ENCODE measurements at places on chromosomes 12 and 14.

DNA sequence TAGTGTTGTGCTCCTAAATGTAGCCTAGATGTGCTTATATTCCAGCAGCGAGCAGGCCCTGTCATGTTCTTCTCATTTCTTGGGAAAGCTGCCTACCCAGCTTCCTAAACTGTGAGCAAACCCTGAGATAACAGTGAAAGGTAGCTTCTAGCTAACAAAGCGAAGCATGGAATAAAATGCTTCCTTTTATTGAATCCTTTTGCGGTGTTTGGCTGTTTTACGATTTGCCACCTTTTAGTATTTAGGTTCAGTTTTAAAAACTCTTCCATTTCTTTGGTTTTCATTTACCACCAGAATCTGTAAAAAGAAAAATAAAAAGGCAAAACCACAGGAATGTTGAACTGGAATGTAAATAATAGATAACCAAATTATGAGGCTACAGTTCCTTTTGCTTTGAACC is 5.0 kb upstream of the PKP2 start:
- DNase-seq: no peak

- DNase-seq: no peak
Measured at GRCh38 chr12:101850199-101850598, 19.4 kb upstream of the GNPTAB start.

DNA sequence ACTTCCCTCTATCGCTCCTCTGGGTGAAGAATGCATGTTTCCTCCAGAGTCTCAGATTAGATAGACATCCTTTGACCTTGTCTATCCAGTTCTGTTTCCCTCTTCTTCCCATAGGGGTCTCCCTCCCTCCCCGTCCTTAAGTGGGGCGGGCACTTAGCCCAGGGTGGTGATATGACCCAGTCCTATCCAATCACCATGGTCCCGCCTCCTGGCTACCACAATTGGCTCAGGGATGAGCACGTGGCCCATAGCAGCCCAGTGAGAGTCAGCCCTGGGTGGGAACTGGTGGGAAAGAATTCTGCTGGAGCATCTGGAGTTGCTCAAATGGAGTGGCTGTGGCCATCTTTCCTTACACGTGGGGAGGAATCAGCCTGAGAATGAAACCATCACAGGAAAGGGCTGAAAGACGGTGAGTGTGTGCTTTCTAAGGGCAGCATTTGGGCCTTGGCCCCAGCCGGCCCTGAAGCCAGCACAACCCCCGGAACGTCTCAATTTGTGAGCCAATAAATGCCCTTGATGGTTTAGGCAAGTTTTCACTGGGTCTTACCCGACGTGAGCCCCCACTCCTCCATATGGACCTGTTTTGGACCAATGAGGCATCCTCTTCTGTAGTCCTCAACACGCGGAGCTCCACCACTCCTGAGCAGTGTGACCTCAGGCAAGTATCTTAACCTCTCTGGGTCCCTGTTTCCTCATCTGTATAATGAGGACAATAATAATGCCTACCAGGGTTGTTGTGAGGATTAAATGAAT is 14.4 kb upstream of the MLXIP start:
- no peak for DNase-seq

DNA sequence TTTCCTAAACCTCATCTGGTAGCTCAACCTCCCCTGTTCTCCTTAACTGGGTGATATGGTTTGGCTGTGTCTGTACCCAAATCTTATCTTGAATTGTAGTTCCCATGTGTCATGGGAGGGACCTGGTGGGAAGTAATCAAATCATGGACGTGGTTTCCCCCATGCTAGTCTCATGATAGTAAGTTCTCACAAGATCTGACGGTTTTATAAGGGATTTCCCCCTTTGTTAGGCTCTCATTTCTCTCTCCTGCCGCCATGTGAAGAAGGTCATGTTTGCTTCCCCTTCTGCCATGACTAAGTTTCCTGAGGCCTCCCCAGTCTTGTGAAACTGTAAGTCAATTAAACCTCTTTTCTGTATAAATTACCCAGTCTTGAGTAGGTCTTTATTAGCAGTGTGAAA is 19.5 kb downstream of the COX16 start:
- DNase-seq: no peak

DNA sequence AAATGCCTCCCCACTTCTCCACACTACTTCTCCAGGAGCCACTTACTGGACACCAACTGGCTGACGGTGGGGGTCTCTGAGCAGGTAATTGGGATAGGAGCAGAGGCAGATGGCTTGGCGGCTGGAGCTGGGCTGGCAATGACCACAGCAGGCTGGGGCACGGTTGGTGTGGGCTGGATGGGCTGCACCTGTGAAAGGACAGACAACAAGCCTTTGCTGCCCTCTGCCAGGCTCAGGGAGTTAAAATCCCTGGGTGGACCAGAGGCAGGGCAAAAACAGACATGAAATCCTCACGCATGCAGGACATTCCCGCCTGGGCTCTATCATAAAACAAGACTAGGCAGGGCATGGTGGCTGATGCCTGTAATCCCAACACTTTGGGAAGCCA is 19.3 kb upstream of the TFCP2 start:
- no peak for DNase-seq

GRCh38 chr12:19130224-19131024 is 891 bp downstream of the PLEKHA5 start:
- DNase-seq: no peak

DNA sequence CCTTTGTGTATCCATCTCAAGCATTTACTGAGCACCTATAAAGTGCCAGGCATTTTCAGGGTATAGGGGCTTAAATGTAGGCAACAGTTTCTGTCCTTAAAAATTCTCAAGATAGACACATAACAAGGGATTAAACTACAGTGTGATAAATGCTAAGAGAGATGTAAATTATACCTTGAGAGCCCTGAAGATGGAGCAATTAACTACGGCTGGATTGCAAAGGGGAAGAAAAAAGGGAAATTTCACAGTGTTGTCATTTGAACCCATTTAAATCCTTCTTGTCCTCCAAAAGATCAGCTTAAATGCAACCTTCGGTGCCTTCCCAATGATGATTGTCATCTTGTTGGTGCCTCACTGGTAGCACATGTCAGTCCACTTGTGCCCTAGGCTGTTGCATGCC is 11.5 kb upstream of the IL26 start:
- no peak for DNase-seq

DNA sequence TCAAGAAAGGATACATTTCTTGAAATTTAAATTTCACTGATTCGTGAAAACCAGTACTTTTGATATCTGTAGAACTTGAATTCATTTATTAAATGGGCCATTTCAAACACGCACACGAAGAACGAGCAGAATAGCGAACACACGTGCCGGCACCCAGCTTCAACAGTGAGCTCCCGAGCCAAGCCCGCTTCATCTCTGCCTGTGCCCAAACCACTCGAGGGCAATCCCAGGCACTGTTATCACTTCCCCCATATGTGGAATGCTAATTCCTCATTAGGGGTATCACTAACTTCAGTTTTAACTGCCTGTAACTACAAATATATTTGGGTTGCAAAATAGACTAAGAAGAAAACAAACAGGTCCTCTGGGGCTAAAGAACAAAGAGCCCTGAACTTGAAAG is 48.0 kb downstream of the AMN start:
- no peak for DNase-seq

- no peak for DNase-seq
Measured at GRCh38 chr14:105430565-105430964, 10.9 kb downstream of the MTA1 start.

DNA sequence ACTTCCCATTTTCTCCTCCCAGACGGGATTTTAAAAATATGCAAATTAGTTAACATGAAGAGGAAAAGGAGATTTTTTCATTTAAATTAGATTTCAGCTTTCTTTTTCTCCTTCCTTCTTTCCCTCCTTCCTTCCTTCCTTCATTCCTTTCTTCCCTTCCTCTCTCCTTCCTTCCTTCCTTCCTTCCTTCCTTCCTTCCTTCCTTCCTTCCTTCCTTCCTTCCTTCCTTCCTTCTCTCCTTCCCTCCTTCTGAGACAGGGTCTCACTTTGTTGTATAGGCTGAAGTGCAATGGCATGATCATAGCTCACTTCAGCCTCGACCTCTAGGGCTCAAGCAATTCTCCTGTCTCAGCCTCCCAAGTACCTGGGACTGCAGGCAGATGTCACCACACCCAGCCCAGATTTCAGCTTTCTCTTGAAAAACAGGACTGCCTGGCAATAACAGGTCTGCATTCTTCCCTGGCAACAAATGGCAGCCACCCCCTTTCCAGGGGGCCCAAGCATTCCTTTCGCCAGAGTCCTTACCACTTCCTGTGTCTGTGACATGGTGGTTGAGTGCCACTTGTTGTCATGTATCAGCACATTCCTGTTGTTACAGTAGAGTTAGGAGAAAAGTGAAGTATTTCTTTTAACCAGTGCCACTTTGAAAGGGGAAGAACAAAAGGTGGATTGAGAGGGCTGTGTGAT is 119.1 kb downstream of the PTPN11 start:
- DNase-seq: no peak

GRCh38 chr12:122545855-122546254 is 18.8 kb downstream of the KNTC1 start:
- DNase-seq: no peak

DNA sequence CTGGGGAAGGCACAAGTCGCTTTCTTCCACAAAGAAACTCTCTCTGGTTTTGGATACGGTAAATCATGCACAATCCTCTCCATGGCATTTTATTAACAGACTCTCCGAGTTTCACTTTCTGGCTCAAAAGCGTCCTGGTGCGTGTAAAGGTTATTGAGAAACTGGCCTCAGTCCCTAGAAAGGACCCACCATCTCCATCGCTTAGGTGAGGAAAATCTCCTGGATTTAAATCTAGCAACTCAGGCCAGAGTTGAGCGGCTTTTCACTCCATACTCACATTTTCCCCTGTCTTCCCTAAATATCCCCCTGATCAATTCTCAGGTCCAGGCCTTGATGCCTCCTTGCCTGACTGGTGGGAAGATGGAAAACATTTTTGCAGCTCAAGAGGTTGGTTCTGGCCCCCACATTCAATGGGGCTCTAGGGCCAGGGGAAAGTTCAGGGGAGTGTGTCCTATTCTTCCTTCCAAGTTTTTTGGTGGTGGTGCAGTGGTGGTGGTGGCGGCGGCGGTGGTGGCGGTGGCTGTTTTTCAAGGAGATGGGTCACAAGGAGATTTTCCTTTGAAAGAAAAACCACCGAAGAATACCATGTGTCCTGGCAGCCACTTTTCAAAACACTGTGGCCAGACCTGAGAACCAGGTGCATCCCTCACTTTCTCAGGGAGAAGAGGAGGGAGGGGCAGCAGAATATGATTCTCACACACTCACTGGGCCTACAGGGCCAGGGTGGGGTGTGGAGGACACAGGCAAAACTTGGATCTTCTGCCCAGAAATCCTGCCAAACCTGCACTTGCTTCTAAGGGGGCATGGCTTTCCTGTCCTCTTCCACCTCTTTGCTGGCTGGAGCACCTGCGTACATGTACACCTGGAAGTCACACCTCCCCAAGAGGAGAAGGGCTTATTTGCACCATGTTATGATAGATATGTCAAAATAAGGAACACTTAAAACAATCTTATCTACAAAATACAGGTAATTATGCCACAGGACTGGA is 46.7 kb upstream of the PNMA1 start:
- DNase-seq: no peak

- DNase-seq: no peak
Measured at GRCh38 chr14:104974146-104974541, 4.0 kb downstream of the AHNAK2 start.

DNA sequence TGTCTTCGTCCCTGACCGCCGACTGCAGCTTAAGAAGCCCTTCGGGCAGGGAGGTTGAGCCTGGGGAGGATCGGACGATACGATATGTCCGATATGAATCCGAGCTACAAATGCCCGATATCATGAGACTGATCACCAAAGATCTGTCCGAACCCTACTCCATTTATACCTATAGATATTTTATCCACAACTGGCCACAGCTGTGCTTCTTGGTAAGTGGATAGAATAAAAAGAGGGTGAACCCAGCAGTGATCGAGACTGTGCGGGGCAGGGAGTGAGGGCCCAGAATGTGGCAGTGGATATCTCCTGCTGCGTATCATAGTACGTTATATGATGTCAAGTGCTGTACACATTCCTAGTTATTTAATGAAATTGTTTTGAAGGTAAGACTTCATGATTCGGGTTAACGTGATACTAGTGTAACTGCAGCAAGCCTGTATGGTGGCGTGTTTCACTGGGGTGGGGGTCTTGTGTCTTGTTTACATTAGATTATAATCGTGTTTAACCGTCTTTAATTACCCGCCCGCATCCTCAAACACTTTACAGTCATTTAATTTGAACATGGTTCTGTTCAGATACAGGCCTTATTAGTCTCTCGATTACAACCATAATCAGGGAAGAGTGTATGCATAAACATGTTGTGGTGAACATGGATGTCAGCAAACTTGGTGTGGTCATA is 1.3 kb downstream of the NAA30 start:
- no peak for DNase-seq

DNA sequence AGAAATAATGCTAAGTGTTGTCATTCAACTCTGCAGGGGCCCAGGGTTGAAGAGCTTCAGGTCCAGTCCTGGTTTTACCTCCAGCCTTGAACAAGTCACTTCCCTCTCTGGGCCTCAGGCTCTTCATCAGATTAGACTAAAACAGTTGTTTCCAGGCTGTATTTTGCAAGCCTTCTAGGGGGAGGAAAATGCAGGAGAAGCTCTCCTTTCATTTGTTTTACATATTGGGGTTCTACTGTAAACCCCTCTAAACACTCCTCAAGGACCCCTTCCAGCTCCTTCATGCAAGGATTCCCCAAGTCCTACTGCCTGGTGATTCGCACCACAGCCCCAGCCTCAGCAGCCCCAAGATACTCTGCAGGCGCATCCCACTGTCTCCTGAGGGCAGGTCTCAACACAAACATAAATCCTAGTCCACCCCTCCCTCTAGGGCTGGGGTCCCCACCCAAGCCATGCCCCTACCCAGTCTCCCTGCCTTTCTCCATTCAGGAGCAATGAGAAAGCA is 2.7 kb downstream of the SDR9C7 start:
- DNase-seq: no peak

- DNase-seq: no peak
Measured at GRCh38 chr14:88048351-88048750, 43.4 kb downstream of the GPR65 start.

DNA sequence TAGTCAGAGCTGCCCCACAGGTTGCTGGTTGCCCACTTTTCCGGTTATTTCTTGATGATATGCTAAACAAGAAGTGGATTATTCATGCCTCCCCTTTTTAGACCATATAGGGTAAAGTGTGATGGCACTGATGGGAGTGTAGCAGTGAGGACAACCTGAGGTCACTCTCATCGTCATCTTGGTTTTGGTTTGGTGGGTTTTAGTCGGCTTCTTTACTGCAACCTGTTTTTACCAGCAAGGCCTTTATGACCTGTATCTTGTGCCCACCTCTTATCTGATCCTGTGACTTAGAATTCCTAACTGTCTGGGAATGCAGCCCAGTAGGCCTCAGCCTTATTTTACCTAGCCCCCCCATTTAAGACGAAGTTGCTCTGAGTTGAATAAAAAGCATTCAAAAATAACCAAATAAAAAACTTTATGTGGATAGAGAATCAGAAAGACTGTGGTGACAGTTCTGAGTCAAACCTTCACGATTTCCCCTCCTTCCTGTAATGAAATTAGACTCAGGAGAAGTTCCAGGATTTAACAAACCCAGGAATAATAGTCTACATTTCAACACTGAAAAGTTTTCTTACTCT is 144.2 kb downstream of the PAWR start:
- DNase-seq: no peak

GRCh38 chr14:98928418-98928817 is 343.6 kb downstream of the BCL11B start:
- no peak for DNase-seq
